ENCODE measurements at places on chromosomes 11 and 22. TPM values are rescaled to one million over a fixed set of nuclear protein-coding genes. Genes with fewer than 3 reads are reported as not detected.

The LRRC75B gene
- total RNA-seq: 6.5 TPM

The ART1 gene
- not detected for total RNA-seq

The OR5I1 gene
- total RNA-seq: not detected

- DNase-seq: no peak
- H3K36me3 ChIP-seq: no peaks in the 10 kb centered on the region
- H3K27ac ChIP-seq: peak overlapping the region; percentile 90
These were observed 45.0 kb downstream of the IGLL1 start for GRCh38 chr22:23534851-23535717.

- H3K4me3 ChIP-seq: no peak overlapping the region
- DNase-seq: no peak
- H3K27ac ChIP-seq: peak overlapping the region; percentile 69
- no peaks in the 10 kb centered on the region for H3K4me1 ChIP-seq
These were observed 60.1 kb upstream of the MPEG1 start for GRCh38 chr11:59272771-59273372.

DNA sequence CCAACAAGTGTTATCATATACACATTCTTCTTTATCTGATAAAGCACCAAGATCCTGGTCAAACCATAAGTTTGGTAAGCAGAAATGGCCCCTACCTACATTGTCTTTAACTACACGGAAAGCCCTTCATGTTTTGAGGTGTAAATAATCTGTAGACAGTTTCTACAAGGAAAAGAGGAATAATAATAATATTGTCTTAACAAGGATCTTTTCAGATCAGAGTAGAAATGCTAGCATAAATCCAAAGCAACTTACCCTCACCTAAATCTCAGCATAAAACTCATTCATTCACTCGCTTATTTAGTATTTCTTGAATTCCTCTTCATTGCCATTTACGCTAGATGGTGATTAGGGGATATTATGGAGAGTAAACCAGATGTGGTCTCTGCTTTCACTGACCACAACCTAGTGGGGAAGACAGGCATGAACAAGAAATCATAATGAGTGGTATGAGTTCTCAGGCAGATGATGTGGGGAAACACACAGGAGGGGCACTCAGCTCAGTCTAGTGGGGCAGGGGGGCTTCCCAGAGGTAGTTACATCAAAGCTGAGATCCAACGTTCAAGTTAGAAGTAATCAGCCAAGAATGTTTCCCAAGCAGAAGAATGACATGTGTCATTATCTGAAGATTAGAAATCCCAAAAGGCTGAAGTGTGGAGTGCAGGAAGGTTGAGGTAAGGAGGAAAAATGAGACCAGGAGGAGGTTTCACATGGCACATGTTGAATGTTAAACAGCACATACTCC lies 65.4 kb upstream of the ZC3H12C start:
- no peaks in the 10 kb centered on the region for H3K36me3 ChIP-seq
- peaks cover 14% of the 10 kb centered on the region for H3K4me1 ChIP-seq
- H3K4me3 ChIP-seq: no peak overlapping the region
- H3K27me3 ChIP-seq: no peaks in the 10 kb centered on the region
- no peak overlapping the region for H3K27ac ChIP-seq
- no peak for DNase-seq

- no peak overlapping the region for H3K4me3 ChIP-seq
- no peaks in the 10 kb centered on the region for H3K27me3 ChIP-seq
- DNase-seq: no peak
- H3K27ac ChIP-seq: no peak overlapping the region
These were observed 121.0 kb downstream of the SLC1A2 start for GRCh38 chr11:35298369-35298768.

DNA sequence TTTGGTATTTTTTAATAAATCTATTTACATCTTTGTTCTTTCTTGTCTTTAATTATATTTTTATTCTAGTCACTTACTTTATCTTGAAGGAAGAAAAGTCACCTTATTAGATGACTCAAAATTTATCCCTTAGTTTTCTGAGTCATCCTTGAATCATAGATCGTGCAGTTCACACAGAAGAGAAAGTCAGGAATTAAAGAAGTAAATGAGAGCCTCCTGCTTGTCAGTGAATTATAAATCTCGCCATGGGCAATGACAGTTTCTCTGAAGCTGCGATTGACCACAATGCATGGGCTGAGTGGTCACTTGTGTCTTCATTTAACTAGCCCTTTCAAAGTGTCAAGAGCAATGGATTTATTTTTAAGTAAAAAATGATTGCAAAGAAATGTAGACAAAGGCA lies 91.2 kb downstream of the LUZP2 start:
- no peak overlapping the region for H3K27ac ChIP-seq
- H3K27me3 ChIP-seq: no peaks in the 10 kb centered on the region
- no peak for DNase-seq
- no peaks in the 10 kb centered on the region for H3K36me3 ChIP-seq
- H3K4me1 ChIP-seq: peaks cover 21% of the 10 kb centered on the region
- no peak overlapping the region for H3K4me3 ChIP-seq

GRCh38 chr11:44623731-44624491 lies 58.4 kb downstream of the CD82 start:
- H3K27ac ChIP-seq: no peak overlapping the region
- no peaks in the 10 kb centered on the region for H3K27me3 ChIP-seq
- H3K4me1 ChIP-seq: peaks cover 38% of the 10 kb centered on the region
- H3K36me3 ChIP-seq: no peaks in the 10 kb centered on the region

GRCh38 chr11:108239076-108239475 lies 16.2 kb downstream of the ATM start:
- H3K36me3 ChIP-seq: peaks cover 26% of the 10 kb centered on the region
- no peaks in the 10 kb centered on the region for H3K27me3 ChIP-seq
- H3K4me3 ChIP-seq: no peak overlapping the region
- no peaks in the 10 kb centered on the region for H3K4me1 ChIP-seq

DNA sequence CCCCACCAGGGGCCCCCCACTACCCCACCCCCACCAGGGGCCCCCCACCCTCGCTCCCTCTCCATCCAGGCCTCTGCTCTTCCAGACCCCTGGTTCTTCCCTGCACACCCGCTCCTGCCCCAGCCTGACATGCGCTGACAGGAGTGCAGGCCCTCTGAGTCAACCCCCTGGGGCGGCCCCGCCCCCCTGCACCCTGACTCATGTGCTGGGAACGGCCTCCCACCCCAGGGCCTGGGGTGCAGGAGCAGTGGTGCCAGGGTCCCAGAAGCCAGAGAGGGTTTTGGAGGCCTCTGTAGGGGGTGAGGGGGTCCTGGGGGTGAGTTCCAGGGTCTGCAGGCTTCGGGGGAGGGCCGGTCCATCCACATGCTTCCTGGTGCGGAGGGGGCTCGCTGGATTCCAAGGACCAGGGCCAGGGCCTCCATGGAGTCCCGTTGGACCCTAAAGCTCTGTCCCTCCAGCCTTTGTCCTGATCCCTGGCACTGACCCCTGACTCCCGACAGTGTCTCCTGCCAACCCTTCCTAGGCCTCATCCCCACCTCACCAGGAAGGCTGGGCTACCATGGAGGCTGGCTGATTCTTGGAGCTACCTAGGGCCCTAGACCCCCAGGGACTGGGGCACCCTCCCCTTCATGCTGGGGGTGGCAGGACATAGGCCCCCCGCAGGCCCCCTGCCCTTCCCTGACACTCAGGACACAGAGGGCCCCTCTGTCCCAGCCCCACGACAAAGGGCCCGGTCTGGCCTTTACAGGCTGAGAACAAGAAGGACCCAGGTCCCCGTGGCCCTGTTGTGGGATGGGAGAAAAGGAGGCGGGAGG lies 583 bp upstream of the PKP3 start:
- peaks cover 6% of the 10 kb centered on the region for H3K4me1 ChIP-seq
- H3K27ac ChIP-seq: peak overlapping the region; percentile 81
- peak overlapping the region; percentile 78 for H3K4me3 ChIP-seq
- no peak for DNase-seq
- H3K27me3 ChIP-seq: no peaks in the 10 kb centered on the region

- H3K4me3 ChIP-seq: no peak overlapping the region
- peaks cover 5% of the 10 kb centered on the region for H3K4me1 ChIP-seq
- no peak for DNase-seq
- H3K36me3 ChIP-seq: no peaks in the 10 kb centered on the region
These were observed 81.9 kb upstream of the TEAD1 start for GRCh38 chr11:12592283-12592682.

DNA sequence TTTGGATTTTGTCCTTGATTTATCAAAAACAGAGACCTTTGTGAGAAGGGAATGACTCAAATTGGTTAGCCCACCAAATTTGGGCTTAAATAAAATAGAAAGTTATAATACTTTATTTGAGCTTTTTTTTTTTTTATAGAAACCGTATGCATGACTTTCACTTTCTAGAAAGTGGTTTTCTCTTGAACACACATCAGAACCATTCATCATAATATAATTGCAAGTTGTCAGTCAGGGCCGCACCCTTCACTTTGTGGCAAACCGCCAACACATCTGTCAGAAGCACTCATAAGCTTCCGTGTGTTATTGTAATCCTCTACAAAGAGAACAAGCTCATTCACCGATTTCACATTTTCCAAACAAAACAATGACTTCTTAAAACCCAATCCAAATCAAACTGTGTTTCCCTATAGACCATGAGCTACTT lies 76.1 kb downstream of the SOX6 start:
- no peak overlapping the region for H3K4me3 ChIP-seq
- peaks cover 7% of the 10 kb centered on the region for H3K27me3 ChIP-seq
- H3K36me3 ChIP-seq: peaks cover 3% of the 10 kb centered on the region
- no peak for DNase-seq
- peak overlapping the region; percentile 36 for H3K27ac ChIP-seq
- no peaks in the 10 kb centered on the region for H3K4me1 ChIP-seq

- H3K4me3 ChIP-seq: no peak overlapping the region
- peaks cover 23% of the 10 kb centered on the region for H3K27me3 ChIP-seq
These were observed 397.6 kb downstream of the BUD13 start for GRCh38 chr11:116375221-116375620.

- no peaks in the 10 kb centered on the region for H3K36me3 ChIP-seq
- H3K4me3 ChIP-seq: peak overlapping the region; percentile 1
- peaks cover 25% of the 10 kb centered on the region for H3K4me1 ChIP-seq
- peaks cover under 1% of the 10 kb centered on the region for H3K27me3 ChIP-seq
These were observed 21.7 kb downstream of the TMPRSS13 start for GRCh38 chr11:117907276-117908108.
